ENCODE measurements at places on chromosomes 12 and 14. TPM values are rescaled to one million over a fixed set of nuclear protein-coding genes. Genes with fewer than 3 reads are reported as not detected.

SBNO1 gene
- 43.9 TPM for total RNA-seq

- no peak for DNase-seq
Observed at GRCh38 chr14:49636866-49637265, 1.8 kb upstream of the DNAAF2 start.

DNA sequence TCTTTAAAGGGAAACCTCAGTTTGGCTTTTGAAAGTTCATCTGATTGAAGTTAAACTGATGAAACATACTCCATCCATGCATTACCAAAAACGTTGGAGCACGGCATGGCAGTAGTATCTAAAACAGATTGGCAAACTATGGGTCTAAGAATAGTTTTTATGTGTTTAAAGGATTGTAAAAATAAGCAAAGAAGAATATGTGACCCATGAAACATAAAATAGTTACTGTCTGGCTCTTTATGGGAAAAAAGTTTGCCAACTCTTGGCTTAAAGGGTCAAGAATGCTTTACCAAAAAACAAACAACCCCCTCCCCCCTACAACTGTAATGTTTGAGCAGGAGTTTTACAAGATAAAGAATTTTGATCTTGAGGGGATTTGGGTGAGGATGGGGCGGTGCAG, 32.6 kb downstream of the TRAF3 start:
- DNase-seq = no peak

- no peak for DNase-seq
Observed at GRCh38 chr14:91337699-91338335, 79.8 kb downstream of the CCDC88C start.

AJUBA gene
- total RNA-seq = 99.6 TPM

DNA sequence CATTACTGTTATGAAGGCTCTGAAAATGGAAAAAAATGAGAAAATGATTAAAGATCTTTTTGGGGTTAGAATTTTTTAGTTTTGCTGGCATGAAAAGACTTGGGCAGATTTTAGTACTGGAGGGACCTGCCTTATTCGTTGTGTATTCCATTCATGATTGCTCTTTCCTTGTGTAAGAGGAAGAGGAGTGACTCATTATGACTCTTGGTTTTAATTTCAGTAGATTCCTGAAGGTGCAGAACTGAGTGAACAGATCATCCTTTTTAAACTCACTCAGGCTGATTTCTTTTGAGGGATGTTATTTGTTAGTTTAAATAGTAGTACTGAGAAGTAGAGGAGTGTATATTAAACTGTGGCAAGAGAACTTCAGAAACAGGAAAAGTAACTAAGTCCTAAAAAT, 41.6 kb downstream of the AKAP6 start:
- no peak for DNase-seq

DNA sequence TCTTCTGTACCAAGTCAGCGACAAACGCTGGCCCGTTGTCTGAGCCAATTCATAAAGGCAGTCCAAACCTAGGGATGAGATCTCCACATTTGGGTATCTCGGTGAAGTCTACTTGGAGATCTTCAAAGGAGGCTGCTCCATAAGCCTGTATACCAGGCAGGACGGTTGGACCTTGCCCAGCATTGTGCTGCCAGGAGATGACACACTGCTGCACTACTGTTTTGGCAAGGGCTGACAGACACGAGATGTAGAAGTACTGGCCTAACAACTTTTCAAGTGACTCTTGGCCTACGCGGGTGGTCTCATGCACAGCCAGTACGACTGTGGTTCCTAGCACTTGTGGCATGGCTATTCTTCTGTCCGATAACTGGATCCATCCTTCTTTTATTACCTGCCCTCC, 135.3 kb downstream of the SLC38A6 start:
- no peak for DNase-seq

DAO gene
- not detected for total RNA-seq

STRAP gene
- 180 TPM for total RNA-seq

DNA sequence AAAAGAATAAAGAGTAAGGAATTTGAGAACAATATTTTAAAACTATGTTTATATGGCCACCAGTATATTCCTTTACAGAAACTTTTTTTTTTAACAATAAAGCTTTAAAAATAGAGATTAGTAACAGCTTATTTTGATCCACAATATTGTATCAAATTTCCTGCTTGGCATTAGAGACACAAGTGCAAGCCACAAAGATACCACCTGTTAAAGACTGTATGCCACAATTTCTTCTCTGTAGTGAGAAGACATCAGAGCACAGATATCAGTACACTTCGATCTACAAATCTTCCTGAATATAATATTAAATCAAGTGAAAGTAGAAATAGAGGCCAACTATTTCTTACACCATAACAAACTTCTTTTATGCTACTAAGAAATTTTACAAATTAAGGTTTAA, 68.0 kb downstream of the GALNT4 start:
- no peak for DNase-seq

KRT72 gene
- total RNA-seq = not detected

All from neural progenitor cell (in vitro differentiated cells).